Activated T-cell treated with anti-CD3 and anti-CD28 coated beads, Interleukin-2, amount 50 U/mL, for 72 hours (primary cell): ENCODE measurements at places on chromosomes 6 and 20. TPM values are rescaled to one million over a fixed set of nuclear protein-coding genes. Genes with fewer than 3 reads are reported as not detected.

Gene FBXO9
- 77.2 TPM for total RNA-seq

Gene SLC35B3
- total RNA-seq: 17.3 TPM

Gene PPP1R14C
- 1.8 TPM for total RNA-seq

Gene AGER
- 48.0 TPM for total RNA-seq

Gene ME1
- total RNA-seq: 0.32 TPM

Gene SLC16A10
- 4.9 TPM for total RNA-seq

Gene TMEM74B
- 0.60 TPM for total RNA-seq

Gene CTAGE9
- total RNA-seq: not detected

Gene PRRT1
- 0.83 TPM for total RNA-seq

Gene STXBP5
- total RNA-seq: 22.1 TPM
